ENCODE measurements at places on chromosomes 7 and 10. TPM values are rescaled to one million over a fixed set of nuclear protein-coding genes. Genes with fewer than 3 reads are reported as not detected.

Gene SKAP2
- total RNA-seq, result 5.5 TPM

DNA sequence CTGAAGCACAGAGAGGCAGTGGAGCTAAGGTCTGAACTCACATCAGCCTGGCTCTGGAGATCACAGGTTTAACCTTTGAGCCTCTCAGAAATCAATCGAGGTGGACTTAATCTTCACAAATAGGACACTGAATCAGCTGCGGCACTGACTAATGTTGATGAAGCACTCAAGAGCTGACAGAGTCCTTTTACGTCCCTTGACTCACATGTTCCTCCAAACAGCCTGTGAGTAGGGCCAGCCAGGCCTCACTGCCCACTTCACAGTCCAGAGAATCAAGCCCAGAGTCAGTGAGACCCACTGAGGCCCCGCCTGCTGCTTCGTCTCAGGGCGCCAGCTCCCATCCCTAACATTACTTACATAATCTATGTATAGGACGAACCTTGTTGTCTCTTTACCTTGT lies 63.1 kb downstream of the TNS3 start:
- no peak for DNase-seq

DNA sequence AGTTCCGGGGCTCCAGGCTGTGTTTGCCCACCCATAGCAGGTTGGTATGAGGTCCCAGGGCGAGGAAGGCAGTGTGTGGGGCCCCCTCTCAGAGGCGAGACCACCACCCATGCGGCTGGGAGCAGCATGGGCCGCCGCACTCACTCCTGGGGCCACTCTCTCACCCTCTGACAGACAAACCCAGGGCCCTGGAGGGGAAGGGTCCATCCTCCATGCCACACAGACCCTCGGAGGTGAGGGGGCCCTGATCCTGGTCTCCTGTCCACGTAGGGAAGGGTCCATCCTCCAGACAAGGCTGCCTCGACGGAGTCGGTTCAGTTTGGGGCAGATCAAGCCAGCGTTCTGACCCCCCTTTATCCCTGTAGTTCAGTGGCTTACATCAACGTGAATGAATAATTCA lies 230.8 kb downstream of the ELFN1 start:
- peak; percentile 12 for DNase-seq

DNA sequence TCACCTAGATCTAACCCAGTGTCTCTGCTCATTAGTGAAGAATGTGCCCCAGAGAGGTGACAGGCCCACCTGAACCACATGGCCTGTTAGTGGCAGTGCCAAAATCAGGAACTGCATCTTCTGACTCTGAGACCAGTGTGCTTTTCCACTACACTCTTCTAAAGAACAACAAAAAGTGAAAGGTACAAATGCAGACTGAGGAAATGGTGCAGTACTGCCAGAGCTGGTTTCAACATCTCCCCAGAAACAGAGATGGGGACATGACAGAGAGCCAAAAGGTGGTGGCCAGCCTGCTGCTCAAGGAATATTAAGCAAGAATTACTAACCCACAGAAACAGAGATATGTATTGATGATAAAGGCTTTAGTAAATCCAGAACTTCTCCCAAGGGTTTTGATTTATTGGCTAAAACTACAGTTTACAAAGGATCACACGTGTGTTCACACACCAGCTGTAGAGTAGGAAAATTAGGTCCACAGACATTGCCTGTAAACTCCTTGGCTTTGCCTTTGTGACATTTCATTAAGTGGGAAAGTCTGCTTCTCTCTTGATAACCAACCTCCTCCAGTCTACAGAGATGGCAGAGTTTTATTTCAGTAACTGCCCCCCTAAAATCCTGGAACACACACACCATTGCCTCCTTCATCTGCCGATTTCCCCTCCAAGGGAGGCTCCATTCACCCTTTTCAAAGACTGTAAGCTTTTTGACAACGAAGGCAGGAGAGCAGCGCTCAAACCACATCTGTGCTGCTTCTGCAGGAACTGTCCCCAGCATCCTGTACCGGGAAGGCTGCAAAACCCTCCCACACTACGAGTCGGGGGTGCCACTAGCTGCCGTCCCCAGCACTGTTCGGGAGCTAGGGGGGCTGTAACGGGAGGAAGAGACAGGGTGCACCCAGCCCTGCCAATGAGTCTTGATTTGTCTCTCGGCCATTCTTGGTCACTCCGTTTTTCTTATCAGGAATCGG lies 29.8 kb downstream of the GSDME start:
- peak; percentile 44 for DNase-seq

Gene GOLGA7B
- not detected for total RNA-seq

DNA sequence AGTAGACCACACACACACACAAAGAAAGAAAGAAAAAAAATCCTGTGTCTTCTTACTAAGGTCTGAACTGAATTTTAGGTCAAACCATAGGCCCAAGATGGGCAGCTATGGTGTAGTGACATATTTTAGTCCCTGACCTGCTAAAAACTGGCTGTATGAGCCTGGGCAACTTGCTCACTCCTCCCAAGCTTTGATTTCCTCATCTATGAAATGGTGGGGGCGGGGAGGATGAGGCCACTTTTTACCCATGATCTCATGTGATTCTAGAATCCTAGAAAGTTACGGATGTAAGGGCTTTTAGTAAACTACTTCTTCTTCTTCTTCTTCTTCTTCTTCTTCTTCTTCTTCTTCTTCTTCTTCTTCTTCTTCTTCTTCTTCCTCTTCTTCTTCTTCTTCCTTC lies 6.1 kb upstream of the CCL24 start:
- DNase-seq, result no peak

GRCh38 chr10:98673171-98673782 lies 226.5 kb upstream of the HPS1 start:
- no peak for DNase-seq

Gene CAMK2B
- total RNA-seq, result 98.4 TPM

GRCh38 chr7:45720989-45721388 lies 146.8 kb downstream of the ADCY1 start:
- no peak for DNase-seq

DNA sequence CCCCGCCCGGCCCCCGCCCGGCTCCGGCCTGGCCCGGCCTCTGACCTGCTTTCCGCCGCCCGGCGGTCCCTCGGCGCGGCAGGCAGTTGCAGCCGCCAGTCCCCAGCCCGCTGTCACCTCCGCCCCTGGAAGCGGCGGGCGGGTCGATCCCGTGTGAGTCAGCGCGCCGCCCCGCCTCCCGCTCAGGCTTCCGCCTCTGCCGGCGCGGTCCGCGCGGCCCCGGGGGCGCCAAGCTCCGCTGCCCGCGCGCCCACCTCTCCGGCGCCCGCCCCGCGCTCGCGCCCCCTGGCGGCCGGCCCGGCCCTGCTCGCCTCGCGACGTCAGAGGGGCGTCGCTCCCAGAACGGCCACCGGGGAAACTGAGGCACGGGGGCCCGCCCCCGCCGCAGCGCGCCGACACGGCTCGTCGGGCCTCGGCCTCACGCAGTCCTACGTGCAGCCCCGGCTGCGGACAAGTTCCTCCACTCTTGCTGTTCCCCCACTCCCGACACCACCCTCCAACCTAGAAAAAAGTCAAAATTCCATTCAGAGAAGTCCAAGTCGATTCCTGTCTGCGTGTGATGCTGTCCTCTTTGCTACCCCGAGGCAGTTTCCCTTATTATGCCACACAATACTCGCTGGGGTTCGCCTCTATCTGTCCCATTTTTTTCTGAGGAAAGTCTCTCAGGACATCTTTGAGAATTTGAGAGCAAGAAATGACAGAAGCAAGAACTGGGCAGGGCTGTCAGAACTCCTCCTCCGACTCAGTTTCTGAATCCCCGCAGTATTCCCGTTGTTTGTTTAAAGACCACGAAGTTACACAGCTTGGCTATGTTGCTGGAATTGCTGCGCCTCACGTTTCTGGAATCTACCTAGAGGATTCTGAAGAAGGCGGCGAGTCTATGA lies at the start of gene DNMBP:
Gene DNMBP, minus strand, starts transcription at position 155 of the 884 bp plus-strand sequence. CDS start 37,823 bp downstream, outside the sequence.
- DNase-seq, result peak; percentile 94

DNA sequence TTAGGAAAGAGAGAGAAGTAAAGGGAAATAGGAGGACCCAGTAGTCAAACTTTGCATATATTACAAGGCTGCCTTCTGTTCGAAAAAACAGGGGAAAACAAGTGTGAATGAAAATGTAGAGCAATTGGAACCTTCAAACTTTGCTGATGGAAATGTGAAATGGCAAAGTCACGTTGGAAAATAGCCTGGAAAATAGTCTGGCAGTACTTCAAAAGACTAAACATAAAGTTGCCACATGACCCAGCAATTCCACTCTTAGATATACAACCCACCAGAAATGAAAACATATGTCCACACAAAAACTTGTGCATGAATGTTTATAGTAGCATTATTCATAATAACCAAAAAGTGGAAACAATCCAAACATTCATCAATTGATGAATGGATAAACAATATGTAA lies 78.6 kb upstream of the IFRD1 start:
- DNase-seq, result no peak

- DNase-seq, result no peak
These were observed 254.9 kb downstream of the TRIL start for GRCh38 chr7:28703037-28703765.

DNA sequence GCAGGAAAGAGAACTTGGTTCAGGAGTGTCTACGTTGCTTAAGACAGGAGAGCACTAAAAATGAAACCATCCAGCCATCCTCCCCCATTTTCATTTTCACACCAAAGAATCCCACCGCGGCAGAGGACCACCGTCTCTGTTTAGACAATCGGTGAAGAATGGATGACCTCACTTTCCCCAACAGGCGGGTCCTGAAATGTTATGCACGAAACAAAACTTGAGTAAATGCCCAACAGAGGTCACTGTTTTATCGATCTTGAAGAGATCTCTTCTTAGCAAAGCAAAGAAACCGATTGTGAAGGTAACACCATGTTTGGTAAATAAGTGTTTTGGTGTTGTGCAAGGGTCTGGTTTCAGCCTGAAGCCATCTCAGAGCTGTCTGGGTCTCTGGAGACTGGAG lies 1.4 kb upstream of the IL6 start:
- no peak for DNase-seq

Gene MPP7
- 15.3 TPM for total RNA-seq

- DNase-seq, result peak; percentile 86
These were observed 71.2 kb upstream of the COL13A1 start for GRCh38 chr10:69730251-69731156.

DNA sequence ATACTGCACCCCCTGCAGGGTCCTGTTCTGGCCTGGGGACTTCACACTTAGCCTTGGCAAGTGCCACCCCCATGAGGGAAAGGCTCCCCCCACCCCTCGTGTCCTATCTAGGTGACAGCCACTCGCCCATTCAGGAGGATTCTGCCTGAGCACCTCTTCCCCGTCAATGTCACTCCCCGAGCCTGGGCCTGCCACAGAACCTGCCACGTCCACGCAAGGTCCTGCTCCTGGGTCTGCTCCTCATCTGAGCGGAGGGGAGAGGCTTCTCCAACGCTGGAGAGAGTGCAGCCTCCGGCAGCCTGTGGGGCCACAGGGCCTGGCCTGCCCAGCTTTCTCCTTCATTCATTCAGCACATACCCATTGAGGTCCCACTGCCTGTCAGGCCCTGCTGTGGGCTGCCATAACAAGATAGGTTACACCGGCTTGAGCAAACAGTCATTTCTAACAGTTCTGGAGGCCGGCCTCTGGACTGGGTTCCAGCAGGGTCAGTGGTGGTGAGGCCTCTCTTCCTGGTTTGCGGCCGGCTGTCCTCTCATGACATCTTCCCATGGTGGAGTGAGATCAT lies 92.0 kb upstream of the RET start:
- DNase-seq, result no peak

- DNase-seq, result no peak
These were observed 1.9 kb upstream of the GCK start for GRCh38 chr7:44191171-44191570.

Gene CLDN4
- not detected for total RNA-seq

DNA sequence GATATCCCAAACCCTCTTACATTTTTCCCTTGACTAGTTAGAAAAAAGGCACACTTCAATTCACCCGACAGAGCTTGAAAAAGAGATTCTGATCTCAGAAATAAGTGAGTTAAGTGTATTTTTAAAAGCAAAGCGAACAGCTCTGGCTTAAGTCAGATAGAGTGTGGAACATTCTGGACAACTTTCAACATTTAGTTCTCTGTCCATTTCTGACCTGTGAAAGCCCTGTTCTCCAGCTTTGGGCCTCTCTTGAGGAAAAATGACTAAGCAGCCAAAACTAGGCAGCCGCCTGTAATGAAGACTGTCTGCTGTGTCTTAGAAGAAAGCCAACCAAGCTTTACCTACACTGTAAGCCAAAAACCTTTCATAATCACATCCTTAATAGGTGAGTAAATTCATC lies 50.5 kb downstream of the CDK6 start:
- no peak for DNase-seq

Gene LRRC27
- total RNA-seq, result 3.2 TPM

- DNase-seq, result no peak
These were observed 67.5 kb upstream of the COMTD1 start for GRCh38 chr10:75303045-75303777.

GRCh38 chr7:48052748-48053147 lies 17.4 kb downstream of the C7orf57 start:
- DNase-seq, result no peak

Gene GRID2IP
- not detected for total RNA-seq

Gene AKR1B1
- 230 TPM for total RNA-seq

- no peak for DNase-seq
These were observed at the start of gene A1CF for GRCh38 chr10:50885097-50885859. Gene A1CF, minus strand, starts transcription at chr10:50885627. Its CDS starts 25,687 bp downstream, at chr10:50859940.

Gene LRRN3
- total RNA-seq, result 10.6 TPM

Gene HYAL4
- total RNA-seq, result not detected

DNA sequence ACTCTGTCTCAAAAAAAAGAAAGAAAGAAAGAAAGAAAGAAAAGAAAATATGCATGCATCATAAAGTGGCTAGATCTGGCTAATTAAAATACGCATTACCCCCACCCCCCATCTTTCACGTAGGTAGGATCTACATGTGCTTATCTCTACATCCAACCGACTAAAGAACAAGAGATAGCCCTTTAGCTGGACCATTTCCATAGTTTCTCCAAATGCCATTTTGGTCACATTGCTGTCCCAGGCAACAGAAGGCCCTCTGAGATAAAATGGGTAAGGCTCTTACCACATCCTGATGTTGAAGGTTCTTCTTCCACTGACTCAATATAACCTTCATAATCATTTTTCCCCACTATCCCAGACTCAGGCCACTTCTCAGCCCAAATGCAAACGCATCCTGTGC lies 31.5 kb downstream of the PIK3AP1 start:
- DNase-seq, result no peak

DNA sequence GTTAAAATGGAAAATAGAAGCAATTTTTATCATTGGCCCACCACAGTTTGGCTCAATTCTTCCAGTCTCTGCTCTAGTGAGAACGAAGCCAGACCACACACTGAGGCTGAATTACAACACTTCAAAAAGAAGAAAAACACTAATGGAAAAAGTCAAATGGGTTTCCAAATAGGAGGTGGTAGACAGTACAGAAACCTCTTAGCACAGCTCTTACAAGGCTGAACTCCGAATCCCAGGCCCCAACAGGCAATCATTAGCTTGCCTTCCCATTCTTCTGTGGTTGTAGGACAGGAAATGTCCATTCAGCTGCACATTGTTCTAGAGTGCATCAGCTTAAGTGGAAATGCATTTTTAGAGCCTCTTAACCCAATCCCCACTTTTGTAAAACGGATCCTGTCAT lies 115.1 kb upstream of the MEOX2 start:
- no peak for DNase-seq

GRCh38 chr7:4015371-4015770 lies 666.7 kb upstream of the FOXK1 start:
- DNase-seq, result no peak
